ENCODE measurements at places on chromosomes 4 and X.

GRCh38 chr4:168509786-168510185 lies 12.9 kb downstream of the PALLD start:
- DNase-seq = no peak

DNA sequence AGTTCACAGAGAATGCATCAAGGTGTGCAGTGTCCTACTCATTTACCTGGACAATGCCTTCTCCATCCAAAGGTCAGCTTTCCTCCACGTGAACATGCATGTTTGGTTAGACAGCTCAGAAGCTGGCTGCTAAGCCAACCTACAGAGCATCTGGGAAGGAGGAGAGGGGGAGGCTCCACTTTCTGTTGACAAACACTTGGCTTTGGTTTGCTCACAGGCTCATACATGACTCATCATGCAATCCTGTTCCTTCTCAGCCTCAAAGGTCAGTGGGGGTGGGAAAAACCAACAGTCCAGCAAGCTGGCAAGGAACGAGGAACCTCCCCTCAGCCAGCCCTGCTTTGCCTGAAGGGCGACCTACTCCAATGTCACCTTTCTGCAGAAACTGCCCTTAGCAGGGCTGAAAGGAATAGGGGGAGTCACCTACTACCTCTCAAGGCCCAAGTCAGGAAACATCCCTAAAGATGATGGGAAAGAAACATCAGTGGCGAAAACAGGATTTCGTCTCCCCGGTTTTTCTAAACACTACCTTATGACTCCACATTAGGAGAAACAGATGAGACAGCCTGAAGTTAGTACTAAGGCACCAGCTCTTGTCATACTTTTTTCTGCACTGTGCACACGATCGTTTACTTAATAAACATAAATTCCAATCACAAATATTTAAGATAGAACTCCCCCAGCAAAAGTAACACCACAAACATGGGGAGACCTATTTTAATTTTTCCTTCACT lies 37.9 kb downstream of the RELL1 start:
- peak; percentile 82 for DNase-seq

GRCh38 chrX:31117266-31117665 lies 45.4 kb upstream of the FTHL17 start:
- no peak for DNase-seq

DNA sequence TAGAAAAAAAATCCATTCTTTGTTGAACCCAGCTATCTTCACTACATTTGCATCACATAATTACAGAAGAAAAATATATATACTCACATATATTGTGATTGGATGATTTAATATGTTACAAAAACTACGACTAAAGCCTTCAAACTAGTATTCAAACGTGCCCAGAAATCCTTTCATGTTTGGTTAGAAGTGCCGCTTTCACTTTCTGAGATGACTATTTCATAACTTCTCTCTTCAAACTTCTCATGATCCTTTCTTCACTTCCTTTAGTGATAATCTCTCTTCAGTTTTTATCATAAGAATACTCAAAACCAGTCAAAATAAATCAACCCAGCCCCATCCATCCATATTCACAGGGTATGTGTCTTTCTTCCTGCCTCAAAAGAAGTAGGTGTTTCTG lies 50.8 kb upstream of the NAF1 start:
- no peak for DNase-seq

DNA sequence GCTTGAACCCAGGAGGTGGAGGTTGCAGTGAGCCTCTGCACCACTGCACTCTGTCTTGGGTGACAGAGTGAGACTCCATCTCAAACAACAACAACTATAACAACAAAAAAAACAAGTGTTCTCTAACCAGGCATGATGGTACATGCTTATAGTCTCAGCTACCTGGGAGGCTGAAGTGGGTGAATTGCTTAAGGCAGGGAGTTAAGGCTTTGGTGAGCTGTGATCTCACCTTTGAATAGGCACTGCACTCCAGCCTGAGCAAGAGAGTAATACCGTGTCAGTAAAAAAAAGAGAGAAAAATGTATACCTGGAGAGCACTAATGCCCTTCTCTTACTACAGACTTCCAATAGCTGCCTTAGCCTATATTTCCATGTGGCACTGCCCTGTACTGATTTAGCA lies 18.9 kb upstream of the USP9X start:
- no peak for DNase-seq

GRCh38 chrX:25010784-25011588 lies 4.8 kb downstream of the ARX start:
- DNase-seq = no peak

GRCh38 chr4:21476757-21477156 lies 471.8 kb downstream of the KCNIP4 start:
- no peak for DNase-seq

- DNase-seq = no peak
These were observed 8.7 kb downstream of the CITED1 start for GRCh38 chrX:72296991-72297390.

- no peak for DNase-seq
These were observed 88.6 kb downstream of the ZIC3 start for GRCh38 chrX:137654481-137654880.

DNA sequence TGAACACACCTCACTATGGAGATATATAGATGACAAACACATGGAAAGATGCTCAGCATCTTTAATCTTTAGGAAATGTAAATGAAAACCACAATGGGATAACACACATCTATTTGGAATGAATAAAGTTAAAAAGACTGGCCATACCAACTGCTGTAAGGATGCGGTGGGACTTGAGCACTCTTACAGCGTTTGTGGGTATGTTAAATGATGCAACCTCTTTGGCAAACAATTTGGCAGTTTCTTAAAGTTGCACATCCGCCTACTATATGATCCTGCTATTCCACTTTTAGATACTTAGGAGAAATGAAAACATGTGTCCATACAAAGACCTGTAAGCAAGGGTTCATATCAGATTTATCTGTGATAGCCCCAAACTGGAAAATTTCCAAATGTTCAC lies 50.7 kb downstream of the MRPL1 start:
- DNase-seq = no peak

DNA sequence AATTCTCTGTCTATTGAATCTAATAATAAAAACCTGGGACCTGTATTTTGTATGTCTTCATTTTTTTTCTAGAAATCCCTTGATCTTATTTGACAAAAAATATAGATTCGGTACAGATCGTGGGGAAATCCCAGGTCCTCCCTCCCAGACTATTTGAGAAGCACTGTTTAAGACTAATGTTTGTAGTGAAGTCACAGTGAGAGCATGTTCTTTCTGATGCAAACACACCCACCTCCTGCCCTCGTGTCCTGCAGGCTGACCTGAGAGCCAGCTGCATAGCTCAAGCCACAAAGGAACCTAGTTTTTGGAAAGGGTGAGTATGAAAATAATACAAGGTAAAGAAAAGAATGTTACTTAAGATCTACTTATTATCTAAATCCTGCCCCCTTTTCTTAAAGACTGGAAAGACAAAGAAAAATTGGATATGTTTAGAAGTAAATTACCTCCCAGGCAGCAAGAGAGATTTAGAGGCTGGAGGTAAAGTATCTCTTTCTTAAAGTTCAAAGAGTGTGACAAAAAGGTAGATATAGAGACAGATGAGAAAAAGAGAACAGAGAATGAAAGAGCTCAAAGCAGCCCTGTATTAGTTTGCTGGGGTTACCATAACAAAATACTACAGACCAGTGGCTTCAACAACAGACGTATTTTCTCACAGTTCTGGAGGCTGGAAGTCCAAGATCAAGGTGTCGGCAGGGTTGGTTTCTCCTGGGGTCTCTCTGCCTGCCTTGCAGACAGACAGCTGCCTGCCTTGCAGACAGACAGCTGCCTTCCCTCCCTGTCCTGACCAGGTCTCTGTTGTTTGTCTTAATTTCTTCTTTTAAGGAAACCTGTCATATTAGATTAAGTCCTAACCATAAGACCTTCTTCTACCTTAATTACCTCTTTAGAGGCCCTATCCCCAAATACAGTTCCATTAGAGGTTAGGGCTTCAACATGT lies 20.4 kb upstream of the DCTD start:
- DNase-seq = no peak

DNA sequence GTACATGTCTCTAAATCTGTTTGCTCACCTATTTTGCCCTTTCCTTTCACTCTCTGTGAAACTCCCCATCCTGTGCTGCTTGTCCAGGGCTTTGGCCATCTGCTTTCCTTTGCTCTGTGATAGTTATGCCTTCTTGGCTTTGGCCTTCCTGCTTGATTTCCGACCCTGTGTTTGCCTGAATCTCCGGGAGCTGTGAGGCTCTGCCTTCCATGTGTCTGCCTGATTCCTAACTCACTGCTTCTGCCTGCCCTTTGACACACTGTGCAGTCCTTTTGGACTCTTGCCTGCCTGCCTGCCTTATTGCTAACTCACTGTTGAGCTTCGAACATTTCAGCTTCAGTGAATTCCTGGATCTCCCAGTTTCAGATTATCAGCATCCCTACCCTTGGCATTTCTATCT lies 143.1 kb downstream of the C4orf33 start:
- no peak for DNase-seq

DNA sequence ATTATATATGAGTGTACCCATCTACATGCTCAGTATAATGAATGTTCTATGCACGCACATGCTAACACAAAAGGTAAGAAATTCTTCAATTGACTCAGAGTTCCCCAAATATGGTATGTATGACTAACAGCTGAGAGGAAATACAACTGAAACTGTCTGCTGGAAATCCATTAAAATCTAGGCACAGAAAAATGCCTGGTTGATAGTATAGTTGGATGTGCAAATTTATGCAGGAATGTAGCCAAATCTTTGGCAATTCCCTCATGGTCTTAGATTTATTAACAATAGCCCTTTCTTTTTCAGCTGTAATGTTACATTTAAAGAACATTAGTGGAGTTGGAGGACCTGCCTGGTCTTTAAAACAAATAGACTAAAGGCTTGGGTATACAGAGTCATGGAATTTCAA lies 5.5 kb downstream of the CAMK2D start:
- peak; percentile 84 for DNase-seq

DNA sequence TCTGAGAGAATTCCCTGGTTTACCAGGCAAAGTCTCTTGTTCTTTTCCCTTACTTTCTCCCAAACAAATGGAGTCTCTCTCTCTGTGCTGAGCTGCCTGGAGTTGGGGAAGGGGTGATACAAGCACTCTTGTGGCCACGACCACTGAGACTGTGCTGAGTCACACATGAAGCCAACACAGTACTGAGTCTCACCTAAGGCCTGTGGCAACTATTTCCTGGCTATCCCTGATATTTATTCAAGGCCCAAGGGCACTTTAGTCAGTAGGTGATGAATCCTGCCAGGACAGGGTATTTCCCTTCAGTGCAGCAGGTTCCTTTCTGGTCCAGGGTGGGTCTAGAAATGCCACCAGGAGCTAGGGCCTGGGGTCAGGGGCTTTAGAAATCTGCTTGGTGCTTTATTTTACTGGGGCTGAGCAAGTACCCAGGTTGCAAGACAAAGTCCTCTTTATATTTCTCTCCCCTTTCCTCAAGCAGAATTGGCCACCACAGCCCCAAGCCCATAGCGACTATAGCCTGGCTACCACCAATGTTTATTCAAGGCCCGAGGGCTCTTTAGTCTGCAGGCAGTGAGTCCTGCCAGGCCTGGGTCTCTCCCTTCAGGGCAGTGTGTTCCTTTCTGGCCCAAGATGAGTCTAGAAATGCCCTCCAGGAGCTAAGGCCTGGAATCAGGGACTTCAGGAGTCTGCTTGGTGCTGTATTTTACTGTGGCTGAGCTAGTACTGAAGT lies 10.5 kb downstream of the ARL13A start:
- DNase-seq = no peak

DNA sequence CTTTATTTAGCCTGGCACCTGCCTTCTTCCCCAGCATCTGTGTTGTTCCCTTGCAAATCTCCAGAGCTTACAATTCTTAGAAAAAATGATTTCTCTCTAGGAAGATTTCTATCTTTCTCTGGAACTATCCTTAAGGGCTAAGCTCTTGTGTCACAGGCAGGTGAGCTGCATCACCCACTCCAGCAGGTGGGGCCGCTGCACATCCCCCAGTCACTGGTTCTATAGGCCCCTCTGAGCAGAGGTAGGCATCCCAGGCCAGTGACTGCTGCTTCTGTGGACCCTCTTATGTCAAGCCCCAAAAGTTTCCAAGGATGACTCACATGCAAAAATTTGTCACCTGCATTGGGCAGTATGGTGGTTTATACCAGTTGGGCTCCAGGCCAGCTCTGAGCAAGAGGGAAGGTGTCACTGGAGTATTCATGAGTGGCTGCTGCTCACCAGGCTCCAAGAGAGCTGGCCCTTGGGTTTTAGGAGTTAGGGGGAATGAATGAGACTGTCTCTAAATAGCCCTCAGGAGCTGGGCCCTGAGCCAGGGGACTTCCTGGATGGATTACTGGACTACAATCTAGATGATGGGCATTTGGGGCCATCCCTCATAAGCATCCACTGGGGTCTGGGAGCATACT lies 208.1 kb upstream of the EOLA2 start:
- DNase-seq = no peak

DNA sequence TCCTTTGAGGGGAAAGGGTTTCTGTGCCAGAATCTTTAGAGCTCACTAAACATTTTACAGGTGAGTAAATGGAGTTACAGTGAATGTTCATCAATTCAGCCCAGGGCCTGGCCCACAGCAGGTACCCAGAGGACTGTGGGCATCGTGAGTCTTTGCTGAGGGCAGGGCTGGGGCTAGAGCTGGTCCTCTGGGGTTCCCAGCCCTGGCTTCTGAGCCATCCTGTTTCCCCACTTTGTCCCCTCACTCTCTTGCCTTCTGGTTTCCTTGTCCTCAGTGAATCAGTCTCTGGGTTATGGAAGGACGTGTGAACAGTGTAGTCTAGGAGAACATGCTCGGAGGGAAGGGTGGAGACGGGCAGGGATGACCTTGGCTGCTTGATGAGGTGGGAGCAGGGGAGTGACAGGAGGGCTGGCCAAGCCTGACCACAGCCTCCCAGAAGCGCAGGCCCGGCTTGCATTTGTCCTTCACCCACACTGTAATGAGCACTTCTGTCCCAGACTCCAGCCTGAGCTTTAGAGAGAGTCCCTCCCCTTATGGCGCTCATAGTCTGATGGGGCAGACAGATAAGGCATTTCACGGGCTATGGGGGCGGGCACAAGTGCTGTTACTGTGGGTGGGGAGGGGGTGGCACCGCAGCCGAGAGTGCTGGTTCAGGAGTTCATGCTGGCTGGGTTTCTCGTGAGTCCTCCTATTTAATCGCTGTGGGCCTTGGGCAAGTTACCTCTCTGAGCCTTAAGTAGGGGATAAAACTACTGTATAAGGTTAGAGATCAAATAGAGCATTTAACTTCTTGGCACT lies 17.3 kb downstream of the TBC1D14 start:
- no peak for DNase-seq

GRCh38 chr4:166366012-166366411 lies 493.0 kb downstream of the TLL1 start:
- no peak for DNase-seq

- no peak for DNase-seq
These were observed 249.9 kb downstream of the PRDM5 start for GRCh38 chr4:120672558-120673147.

GRCh38 chrX:11187001-11187400 lies 75.9 kb downstream of the HCCS start:
- DNase-seq = no peak

- DNase-seq = no peak
These were observed 44.3 kb downstream of the HELT start for GRCh38 chr4:185062606-185063005.

GRCh38 chr4:11631416-11631815 lies 202.7 kb upstream of the HS3ST1 start:
- no peak for DNase-seq

GRCh38 chrX:18288716-18289115 lies 65.8 kb downstream of the SCML2 start:
- no peak for DNase-seq

GRCh38 chrX:134431894-134432293 lies 28.1 kb upstream of the HPRT1 start:
- DNase-seq = no peak

- DNase-seq = no peak
These were observed 11.0 kb downstream of the PTTG2 start for GRCh38 chr4:37971202-37971601.

GRCh38 chr4:172050911-172051310 lies 237.7 kb downstream of the GALNTL6 start:
- DNase-seq = no peak

Measured in astrocyte of the cerebellum (primary cell).